Effector memory CD4-positive, alpha-beta T cell (primary cell): ENCODE measurements at places on chromosomes 5 and 9.

DNA sequence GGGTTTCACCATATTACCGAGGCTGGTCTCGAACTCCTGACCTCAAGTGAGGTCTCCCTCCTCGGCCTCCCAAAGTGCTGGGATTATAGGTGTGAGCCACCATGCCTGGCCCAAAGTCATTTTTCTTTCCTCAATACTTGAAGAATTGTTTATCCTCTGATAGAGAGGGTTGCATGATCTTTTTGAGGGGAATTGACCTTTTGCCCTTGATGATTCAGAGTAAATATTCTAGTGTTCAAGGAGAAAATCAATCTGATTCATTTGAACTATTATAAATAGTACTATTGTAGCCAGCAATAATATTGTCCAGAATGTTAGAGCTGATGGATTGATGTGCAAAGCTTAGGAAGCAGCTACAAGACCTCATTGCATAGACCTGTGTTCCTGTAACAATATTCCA lies 47.1 kb downstream of the UGCG start:
- no peak for DNase-seq

GRCh38 chr5:149886060-149886459 lies 58.5 kb downstream of the PDE6A start:
- no peak for DNase-seq

- DNase-seq: no peak
These were observed 40.2 kb downstream of the NFIB start for GRCh38 chr9:14273696-14274121.

GRCh38 chr5:131794586-131794985 lies 2.2 kb downstream of the FNIP1 start:
- no peak for DNase-seq

DNA sequence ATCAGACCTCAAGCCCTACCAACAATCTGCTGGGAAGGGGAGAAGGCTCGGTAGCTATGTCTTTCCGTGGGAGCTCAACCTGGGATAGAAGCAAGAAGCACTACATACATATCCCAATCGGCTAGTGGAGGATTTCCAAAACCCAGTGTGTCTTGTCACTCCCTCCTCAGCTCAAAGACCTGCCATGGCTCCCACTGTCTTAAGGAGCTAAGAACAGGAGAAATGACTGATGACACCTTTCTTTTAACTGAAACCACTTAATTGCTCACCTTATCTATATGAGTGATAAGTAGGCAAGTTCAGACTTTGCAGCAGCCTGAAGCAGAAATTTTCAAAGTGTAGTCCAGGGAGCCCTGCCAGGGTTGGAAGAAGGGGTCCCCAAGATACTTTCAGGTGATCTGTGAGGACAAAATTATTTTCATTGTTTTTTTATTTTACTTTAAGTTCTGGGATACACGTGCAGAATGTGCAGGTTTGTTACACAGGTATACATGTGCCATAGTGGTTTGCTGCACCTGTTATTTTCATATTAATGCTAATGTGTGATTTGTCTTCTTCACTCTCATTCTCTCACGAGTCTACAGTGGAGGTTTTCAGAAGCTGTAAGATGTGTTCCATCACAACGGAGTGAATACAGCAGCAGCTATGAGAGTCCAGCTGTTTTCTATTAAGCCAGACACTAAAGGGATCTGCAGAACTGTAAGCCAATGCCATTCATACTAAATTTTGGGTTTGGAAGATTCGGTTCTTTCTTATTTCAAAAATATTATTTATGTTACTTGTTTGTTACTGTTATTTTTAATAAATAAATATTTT lies 41.4 kb downstream of the PAX5 start:
- DNase-seq: no peak

DNA sequence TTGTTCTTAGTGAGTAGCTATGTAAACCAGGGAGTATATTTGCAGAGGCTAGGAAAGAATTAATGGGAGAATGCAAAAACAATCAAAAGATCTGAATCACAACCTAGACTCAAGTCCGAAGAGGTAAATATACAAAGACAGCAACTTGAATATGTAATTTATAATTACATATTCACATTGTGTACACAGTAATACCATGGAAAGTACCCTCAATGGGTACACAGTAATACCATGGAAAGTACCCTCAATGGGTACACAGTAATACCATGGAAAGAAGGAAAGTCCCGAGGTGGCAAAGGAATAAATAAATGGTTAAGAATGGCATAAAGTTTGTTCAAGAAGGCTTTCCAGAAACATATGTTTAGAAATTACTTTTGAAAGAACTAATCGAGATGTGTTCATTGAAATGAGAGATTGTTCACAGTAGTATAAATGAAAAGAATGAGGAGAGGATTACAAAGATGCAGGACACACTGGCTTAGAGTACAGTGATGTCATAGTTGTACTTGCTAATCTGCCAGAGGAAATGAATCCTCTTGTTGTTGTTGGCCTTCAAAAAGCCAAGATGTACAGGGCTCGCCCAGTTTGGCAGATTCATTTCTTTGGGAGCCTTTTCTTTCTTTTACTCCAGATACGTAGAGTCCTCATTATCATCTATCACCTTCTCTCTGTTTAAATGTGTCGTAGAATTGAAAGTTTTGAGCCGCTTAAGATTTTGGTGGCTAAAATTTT lies 116.0 kb downstream of the UNC13B start:
- DNase-seq: no peak

- DNase-seq: no peak
These were observed 18.9 kb downstream of the MUSK start for GRCh38 chr9:110687497-110687896.

- DNase-seq: no peak
These were observed 149.5 kb downstream of the BAAT start for GRCh38 chr9:101235105-101235866.

GRCh38 chr5:31671339-31671741 lies 32.4 kb downstream of the PDZD2 start:
- DNase-seq: no peak

DNA sequence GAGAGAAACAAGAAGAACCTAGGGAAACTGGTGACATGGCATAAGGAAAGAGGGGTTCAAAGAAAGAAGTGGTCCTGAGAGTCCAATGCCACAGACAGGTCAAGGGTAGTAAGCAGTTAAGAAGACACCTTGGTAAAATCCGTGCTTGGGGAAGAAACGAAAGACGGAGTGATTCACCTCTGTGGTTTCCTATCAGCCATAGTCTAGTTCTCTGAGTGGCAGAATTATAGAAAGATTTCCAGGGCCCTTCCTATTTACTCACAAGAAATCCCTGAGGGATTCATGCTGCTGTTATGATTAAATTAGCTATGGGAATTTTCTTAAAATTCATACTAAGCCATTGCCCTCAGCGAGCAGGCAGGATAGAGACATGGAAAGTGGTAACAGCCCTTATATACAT lies 31.7 kb downstream of the IL33 start:
- no peak for DNase-seq

- no peak for DNase-seq
These were observed 31.1 kb downstream of the PTTG1 start for GRCh38 chr5:160452795-160453194.

- DNase-seq: no peak
These were observed 225.0 kb upstream of the PRR16 start for GRCh38 chr5:120239086-120239485.

DNA sequence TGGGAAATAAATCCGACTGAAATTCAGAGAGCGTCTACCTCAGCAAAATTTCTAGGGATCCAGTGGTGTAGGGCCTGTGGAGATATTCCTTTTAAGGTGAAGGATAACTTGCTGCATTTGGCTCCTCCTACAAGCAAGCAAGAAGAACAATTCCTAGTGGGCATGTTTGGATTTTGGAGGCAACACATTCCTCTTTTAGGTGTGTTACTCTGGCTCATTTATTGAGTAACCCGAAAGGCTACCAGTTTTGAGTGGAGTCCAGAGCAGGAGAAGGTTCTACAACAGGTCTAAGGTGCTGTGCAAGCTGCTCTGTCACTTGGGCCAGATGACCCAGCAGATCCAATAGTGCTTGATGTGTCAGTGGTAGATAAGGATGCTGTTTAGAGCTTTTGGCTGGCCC lies 862.4 kb upstream of the CDH9 start:
- no peak for DNase-seq

DNA sequence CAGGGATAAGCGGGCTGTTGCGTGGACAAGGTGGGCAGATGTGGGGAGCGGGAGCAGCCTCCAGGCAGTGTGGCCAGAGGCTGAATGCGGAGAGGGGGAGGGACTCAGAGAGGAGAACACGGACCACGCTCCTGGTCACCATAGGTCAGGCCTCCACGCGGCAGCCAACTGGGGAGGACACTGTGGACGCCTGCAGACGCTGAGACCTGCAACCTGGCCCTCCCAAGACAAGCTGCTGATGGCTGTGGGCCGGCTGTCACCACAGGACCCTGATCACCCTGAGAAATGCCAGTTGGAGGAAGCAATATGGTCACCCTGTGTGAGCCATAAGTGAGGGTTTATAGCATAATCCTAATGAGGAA lies 16.8 kb downstream of the LPCAT1 start:
- no peak for DNase-seq
